Activated T-cell treated with anti-CD3 and anti-CD28 coated beads, Interleukin-2, amount 50 U/mL, for 4 hours (primary cell): ENCODE measurements at places on chromosomes 2 and 18. TPM values are rescaled to one million over a fixed set of nuclear protein-coding genes. Genes with fewer than 3 reads are reported as not detected.

Gene COBLL1
- 1.3 TPM for total RNA-seq

Gene UCN
- total RNA-seq, result 0.71 TPM

Gene SCTR
- not detected for total RNA-seq

Gene CFAP53
- 0.40 TPM for total RNA-seq

Gene NEB
- 0.50 TPM for total RNA-seq

Gene GAD1
- total RNA-seq, result 2.5 TPM

Gene PID1
- 0.10 TPM for total RNA-seq

Gene CFLAR
- total RNA-seq, result 340 TPM

Gene SPP2
- total RNA-seq, result not detected

Gene NIF3L1
- 23.6 TPM for total RNA-seq

Gene RGPD4
- 0.24 TPM for total RNA-seq

Gene SERPINB13
- not detected for total RNA-seq

Gene TMEM214
- total RNA-seq, result 59.0 TPM

Gene MYCN
- total RNA-seq, result 0.60 TPM

Gene ADD2
- 4.8 TPM for total RNA-seq

Gene LYG1
- 0.47 TPM for total RNA-seq

Gene INO80D
- 20.6 TPM for total RNA-seq

Gene AOX1
- total RNA-seq, result 0.63 TPM

Gene CD207
- total RNA-seq, result not detected

Gene MSTN
- not detected for total RNA-seq

Gene RBM44
- total RNA-seq, result 0.69 TPM

Gene SLC19A3
- total RNA-seq, result not detected

Gene SLC8A1
- 0.08 TPM for total RNA-seq

Gene INPP5D
- total RNA-seq, result 31.2 TPM

Gene APOB
- total RNA-seq, result 0.82 TPM

Gene KCNF1
- not detected for total RNA-seq

Gene NAPG
- 28.8 TPM for total RNA-seq

Gene FARSB
- 67.3 TPM for total RNA-seq

Gene OXER1
- not detected for total RNA-seq

Gene NEURL3
- total RNA-seq, result not detected

Gene GREB1L
- total RNA-seq, result not detected

Gene PSD4
- 172 TPM for total RNA-seq

Gene CRYBA2
- total RNA-seq, result not detected

Gene DPP4
- 15.6 TPM for total RNA-seq

Gene POTEI
- total RNA-seq, result not detected

Gene ANKRD30BL
- total RNA-seq, result not detected

Gene ZNF804A
- total RNA-seq, result not detected

Gene EFEMP1
- total RNA-seq, result 0.40 TPM

Gene LOXHD1
- not detected for total RNA-seq

Gene KCNK3
- 0.08 TPM for total RNA-seq

Gene MROH2A
- not detected for total RNA-seq

Gene DES
- total RNA-seq, result 0.49 TPM

Gene MARCO
- 0.22 TPM for total RNA-seq

Gene SUCLG1
- total RNA-seq, result 63.2 TPM

Gene KIAA2012
- total RNA-seq, result not detected

Gene CNTNAP5
- total RNA-seq, result not detected

Gene AMER3
- not detected for total RNA-seq

Gene WDFY1
- 23.2 TPM for total RNA-seq

Gene TCF4
- 0.91 TPM for total RNA-seq

Gene DLGAP1
- total RNA-seq, result not detected

Gene SLC9A4
- 0.05 TPM for total RNA-seq
